ENCODE measurements at places on chromosomes 5 and 9. TPM values are rescaled to one million over a fixed set of nuclear protein-coding genes. Genes with fewer than 3 reads are reported as not detected.

The SRA1 gene
- total RNA-seq = 19.8 TPM

GRCh38 chr5:1038417-1039209 lies 30.0 kb downstream of the NKD2 start:
- no peak for DNase-seq

The C1QTNF3 gene
- 3.6 TPM for total RNA-seq

DNA sequence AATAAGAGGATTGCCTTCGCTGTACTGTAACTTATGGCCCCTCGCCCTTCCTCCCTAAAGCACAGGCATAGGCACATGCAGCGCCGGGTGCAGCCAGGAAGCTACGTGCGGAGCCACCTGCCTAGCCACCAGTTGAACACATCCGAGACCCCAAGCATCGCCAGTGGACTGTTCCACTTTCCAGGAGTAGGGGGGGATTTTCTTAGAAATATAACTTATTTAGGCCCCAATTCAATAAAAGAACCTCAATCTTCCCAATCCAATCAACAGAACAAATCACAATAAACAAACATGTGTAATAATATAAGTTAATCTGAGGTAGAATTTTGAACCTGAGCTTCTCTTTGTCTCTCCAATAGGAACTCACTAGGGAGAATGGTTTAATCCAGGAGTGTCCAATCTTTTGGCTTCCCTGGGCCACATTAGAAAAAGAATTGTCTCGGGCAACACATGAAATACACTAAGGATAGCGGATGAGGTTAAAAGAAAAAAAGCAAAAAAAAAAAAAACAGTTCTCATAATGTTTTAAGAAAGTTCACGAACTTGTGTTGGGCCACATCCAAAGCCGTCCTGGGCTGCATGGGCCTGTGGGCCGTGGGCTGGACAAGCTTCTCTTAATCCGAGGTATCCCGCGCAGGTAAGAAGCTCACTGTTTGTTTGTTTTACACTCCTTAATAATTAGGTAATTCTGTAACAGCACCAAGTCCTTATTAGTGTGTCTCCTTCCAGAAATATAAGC lies 22.0 kb upstream of the NIPBL start:
- DNase-seq = no peak

The GPX8 gene
- total RNA-seq = 1.7 TPM

DNA sequence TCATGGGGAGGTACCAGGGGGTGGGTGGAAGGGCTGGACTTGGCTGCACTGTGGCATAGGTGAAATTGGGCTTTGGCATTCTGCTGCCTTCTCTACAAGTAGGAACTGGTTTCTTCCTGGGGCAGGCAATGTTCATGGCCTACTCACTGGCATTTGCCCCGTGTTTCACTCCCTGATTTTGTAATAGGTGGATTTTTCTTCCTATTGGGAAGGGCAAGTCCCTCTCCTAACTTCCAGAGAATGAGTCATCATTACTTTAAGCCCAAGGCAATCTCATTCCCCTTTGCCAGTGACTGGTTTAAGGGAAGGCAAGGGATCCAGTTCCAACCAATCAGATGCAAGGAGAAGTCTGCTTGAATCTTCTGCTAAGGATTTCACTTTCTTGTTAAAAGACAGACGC lies 67.9 kb upstream of the ANKRD55 start:
- DNase-seq = no peak

DNA sequence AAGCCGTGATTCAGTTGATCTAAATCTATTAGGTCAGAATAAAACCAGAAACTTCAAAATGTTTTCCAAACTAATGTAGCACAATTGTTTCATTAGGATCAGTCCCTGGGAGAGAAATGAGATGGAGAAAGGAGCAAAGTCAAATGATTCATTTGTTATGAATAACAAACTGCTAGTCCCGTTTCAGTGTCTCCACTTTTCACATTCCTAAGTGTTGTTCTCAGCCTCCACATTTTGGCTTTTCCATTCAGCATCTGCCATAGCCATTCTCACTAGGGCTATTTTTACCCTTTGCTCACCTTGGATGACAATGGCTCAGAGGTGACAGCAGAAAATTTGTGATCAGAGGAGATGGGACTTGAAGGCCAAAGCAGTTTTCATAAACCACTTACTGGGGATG lies 314.1 kb upstream of the KIF2A start:
- no peak for DNase-seq

- peak; percentile 98 for DNase-seq
Measured at GRCh38 chr5:148826053-148826738, at the start of gene ADRB2. ADRB2 (plus strand) TSS chr5:148826611; CDS start chr5:148826832, 221 bp downstream.

The GGTA1 gene
- total RNA-seq = 2.7 TPM

The GPR107 gene
- total RNA-seq = 14.1 TPM

- no peak for DNase-seq
Measured at GRCh38 chr5:164687391-164687790, 1182.0 kb downstream of the MAT2B start.

The DAB2 gene
- total RNA-seq = 10.4 TPM

DNA sequence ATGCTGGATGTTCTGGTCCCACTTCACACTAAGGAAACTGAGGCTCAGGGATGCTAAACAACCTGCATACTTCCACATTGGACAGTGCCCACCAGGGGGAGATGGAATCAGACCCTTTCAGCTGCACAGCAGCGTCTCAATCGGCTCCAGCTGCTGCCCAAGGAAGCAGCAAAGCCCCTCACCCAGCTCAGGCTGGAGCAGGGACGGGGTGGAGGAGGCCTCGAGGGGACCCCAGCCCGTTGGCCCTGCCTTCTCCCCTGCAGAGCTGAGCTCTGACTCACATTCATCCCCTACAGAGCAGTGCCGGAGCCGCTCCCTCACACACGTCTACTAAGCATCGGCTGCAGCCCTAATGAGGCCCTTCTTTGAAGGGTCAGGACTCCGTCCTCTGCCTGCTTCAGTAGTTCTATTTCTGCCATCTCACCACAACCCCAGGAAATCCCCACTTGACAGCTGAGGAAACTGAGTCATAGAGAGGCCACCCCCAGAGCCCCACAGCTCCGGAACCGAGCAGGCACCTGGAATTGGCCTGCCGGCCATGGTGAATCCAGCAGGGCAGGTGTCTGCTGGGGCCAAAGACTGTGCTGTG lies 21.5 kb upstream of the SUSD3 start:
- DNase-seq = no peak

GRCh38 chr9:115944166-115944948 lies 209.2 kb upstream of the PAPPA start:
- peak; percentile 49 for DNase-seq

The TEX53 gene
- not detected for total RNA-seq

The GM2A gene
- total RNA-seq = 19.6 TPM

DNA sequence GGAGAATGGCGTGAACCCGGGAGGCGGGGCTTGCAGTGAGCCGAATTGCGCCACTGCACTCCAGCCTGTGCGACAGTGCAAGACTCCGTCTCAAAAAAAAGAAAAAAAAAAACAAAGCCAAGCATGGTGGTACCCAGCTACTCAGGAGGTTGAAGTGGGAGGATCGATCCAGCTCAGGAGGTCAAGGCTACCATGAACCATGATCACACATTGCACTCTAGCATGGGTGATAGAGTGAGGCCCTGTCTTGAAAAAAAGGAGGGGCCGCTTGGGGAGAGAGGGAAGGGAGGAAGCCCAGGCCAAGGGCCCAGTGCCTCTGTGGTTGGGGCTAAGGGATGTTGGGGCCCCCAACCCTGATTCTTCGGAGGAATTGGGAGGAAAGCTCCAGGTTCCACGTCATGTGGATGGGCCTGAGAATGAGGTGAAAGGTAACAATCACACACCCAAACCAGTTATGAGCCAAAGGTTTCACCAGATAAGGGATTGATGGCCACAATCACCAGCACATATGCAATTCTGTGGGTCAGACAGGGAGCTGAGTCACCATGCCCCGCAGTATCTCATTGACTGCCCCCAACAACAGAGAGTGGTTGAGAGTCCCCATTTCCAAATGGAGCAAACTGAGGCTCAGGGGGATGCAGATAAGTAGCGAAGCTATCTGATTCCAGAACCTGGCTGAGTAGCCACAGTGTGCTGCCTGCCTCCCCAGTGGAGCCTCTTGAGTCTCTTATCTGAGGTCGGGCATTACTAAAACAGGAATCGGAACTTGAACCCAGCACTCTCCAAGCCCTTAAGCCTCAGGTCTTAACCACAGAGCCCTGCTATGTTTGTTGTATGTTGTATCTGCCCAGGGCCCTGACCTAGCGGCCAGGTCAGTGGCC lies 20.5 kb downstream of the SWI5 start:
- DNase-seq = no peak

- no peak for DNase-seq
Measured at GRCh38 chr5:100777680-100778300, 125.3 kb downstream of the ST8SIA4 start.

DNA sequence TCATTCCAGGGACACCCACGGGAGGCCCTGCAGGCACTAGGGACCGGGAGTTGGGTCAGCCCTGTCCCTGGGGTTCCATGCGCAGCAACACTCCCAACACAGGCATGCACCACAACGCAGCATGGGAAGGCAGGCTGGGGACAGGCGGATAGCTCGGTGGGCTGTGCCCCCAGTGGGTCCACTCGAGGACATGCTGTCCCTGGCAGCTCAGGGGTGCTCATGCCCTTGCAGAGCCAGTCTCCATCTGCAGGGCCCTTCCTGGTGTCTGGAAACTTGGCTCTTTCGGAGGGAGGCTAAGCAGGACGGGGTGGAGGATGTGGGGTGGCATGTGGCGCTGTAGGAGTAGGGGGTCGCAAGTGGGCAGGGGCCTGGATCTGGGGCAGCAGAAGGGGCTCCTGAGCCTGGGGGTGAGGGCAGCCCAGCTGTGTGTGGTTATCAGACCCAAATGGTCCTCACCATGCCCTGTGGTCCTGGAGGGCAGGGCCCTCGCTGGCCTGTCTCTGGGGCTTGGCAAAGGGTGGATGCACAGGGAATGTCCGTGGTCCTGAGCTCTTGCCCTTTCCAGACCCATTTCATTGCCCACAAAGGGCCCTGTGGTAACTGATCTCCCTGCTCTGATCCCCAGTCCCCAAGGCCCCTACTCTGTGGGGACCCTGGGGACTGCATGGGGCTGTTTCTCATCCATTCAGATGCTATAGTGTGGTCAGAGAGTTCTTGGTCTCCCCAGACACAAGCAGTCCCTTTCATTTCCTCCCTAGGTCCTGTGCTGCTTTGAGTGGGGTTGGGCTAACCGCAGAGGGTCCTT lies 90.3 kb upstream of the PHYKPL start:
- DNase-seq = peak; percentile 47

DNA sequence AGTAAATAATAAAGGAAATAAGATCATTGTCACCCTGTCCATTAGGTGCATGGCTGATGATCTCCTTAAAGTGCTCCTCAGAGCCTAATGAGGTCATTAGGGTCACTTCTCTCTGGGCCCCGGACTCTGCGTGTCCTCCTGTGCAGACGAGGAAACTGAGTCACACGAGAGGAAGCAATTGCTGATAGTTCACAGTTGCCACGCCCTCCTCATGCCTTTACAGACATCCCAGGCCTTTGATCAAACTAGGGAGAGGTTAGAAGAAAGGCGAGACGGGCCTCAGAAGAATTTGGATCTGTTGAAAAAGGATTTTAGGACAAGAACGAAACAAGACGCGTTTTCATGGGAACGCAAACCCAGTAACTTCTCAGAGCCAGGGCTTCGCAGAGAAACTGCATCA lies 32.0 kb upstream of the MSX2 start:
- no peak for DNase-seq

Measured in right lobe of liver (tissue), 6 donors.